ENCODE measurements at places on chromosomes 3 and 15.

DNA sequence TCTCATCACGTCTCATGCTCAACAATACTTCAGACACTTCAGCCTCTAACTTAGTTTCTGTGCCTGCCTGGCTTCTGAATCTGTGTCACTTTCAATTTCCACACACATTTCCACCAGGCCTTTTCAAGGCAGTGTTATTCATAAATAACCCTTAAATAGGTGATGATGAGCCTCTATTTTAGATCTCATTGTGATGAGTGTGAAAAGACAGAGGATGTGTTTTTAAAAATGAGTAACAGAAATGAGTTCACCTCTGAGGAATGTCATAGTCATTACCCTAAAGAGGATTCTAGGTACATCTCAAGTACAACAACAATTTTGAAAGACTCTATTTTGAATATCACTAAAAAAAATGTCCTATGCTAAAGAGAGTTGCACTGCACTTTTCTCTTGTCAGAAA is 64.6 kb downstream of the STAC start:
- no peak overlapping the region for H3K4me3 ChIP-seq
- H3K27me3 ChIP-seq = no peaks in the 10 kb centered on the region
- H3K27ac ChIP-seq = no peak overlapping the region
- DNase-seq = no peak
- H3K4me1 ChIP-seq = no peaks in the 10 kb centered on the region

GRCh38 chr15:41917767-41918430 is 24.0 kb upstream of the SPTBN5 start:
- peaks cover 22% of the 10 kb centered on the region for H3K36me3 ChIP-seq
- no peak for DNase-seq
- no peaks in the 10 kb centered on the region for H3K4me1 ChIP-seq

DNA sequence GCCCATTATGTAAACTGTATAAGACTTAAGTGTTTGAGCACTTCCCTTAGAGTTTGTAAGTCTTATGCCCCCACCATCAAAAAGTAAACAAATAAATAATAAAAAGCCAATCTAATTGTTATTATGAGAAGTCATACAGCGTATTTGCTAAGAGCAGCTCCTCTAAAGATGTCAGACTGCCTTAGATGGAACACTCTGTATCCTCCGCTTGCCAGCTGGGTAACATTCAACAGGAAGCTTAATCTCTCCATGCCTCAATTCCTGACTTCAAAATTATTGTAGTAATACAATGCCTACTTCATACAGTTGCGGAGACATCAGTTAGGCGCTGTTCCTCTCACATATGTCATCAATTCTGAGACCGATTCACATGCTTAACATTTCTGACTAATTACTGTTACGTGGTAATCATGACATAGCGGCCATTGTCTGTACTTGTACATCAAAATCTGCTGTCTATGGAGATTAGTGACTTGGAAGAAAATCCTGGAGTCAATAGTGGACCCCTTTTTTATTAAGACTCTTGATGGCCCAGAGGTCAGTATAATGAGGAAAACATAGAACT is 417.7 kb downstream of the LPP start:
- H3K4me3 ChIP-seq = no peak overlapping the region
- H3K27me3 ChIP-seq = no peaks in the 10 kb centered on the region

- no peaks in the 10 kb centered on the region for H3K4me1 ChIP-seq
- peaks cover 5% of the 10 kb centered on the region for H3K36me3 ChIP-seq
- no peak overlapping the region for H3K4me3 ChIP-seq
- DNase-seq = no peak
- no peak overlapping the region for H3K27ac ChIP-seq
- H3K27me3 ChIP-seq = no peaks in the 10 kb centered on the region
Observed at GRCh38 chr15:64622410-64623260, 152.8 kb downstream of the RBPMS2 start.

GRCh38 chr3:13014755-13015285 is 58.4 kb downstream of the IQSEC1 start:
- H3K4me1 ChIP-seq = peaks cover 6% of the 10 kb centered on the region
- H3K36me3 ChIP-seq = no peaks in the 10 kb centered on the region
- DNase-seq = no peak
- H3K4me3 ChIP-seq = no peak overlapping the region
- H3K27ac ChIP-seq = no peak overlapping the region

- no peak for DNase-seq
- H3K27me3 ChIP-seq = no peaks in the 10 kb centered on the region
- H3K27ac ChIP-seq = no peak overlapping the region
- no peak overlapping the region for H3K4me3 ChIP-seq
- no peaks in the 10 kb centered on the region for H3K4me1 ChIP-seq
Observed at GRCh38 chr3:171684221-171684620, 126.1 kb downstream of the PLD1 start.

DNA sequence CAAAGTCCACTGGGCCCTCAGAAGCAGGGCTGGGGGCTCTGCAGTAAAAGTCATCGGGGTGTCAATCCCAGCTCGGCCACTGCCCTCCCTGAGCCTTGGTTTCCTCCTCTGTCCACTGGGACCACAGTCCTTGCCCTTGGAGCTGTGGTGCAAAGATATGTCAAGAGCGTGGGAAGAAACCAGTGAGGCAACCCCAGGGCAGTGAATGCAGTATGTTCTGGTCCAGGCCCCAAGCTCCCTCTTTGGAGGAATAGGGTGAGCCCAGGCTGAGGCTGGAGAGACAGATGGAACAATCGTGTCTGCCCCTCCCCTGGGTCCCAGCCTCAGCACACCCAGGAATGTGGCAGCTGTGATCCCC is 779 bp downstream of the GRIP2 start:
- H3K4me1 ChIP-seq = peaks cover 4% of the 10 kb centered on the region
- no peaks in the 10 kb centered on the region for H3K36me3 ChIP-seq
- H3K4me3 ChIP-seq = no peak overlapping the region
- DNase-seq = no peak

DNA sequence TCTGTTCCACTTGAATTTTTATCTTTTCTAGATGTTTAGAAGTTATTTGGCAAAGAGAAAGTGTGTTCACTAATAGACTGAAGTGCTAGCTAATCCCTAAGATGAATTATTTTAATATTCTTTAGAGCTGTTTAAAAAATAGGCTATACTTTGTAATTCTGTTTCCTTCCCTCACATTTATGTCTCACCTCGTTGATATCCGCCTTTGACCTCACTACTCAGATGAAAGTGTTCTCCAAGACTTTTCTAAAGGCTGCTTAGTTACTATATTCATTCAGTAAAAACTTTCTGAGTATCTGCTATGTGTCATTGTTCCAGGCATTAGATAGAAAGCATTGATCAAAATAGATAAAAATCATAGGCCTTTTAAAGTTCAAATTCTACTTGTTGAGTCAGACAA is 38.3 kb downstream of the HMG20A start:
- H3K27ac ChIP-seq = no peak overlapping the region
- H3K4me1 ChIP-seq = no peaks in the 10 kb centered on the region
- peaks cover 5% of the 10 kb centered on the region for H3K36me3 ChIP-seq
- H3K27me3 ChIP-seq = no peaks in the 10 kb centered on the region
- no peak overlapping the region for H3K4me3 ChIP-seq

GRCh38 chr3:144265542-144266100 is 294.0 kb downstream of the DIPK2A start:
- no peaks in the 10 kb centered on the region for H3K27me3 ChIP-seq
- DNase-seq = no peak
- H3K36me3 ChIP-seq = no peaks in the 10 kb centered on the region
- H3K27ac ChIP-seq = no peak overlapping the region
- H3K4me1 ChIP-seq = no peaks in the 10 kb centered on the region
- no peak overlapping the region for H3K4me3 ChIP-seq

- H3K27ac ChIP-seq = no peak overlapping the region
- no peaks in the 10 kb centered on the region for H3K36me3 ChIP-seq
- no peak for DNase-seq
Observed at GRCh38 chr3:93969443-93969842, 4.3 kb downstream of the PROS1 start.

DNA sequence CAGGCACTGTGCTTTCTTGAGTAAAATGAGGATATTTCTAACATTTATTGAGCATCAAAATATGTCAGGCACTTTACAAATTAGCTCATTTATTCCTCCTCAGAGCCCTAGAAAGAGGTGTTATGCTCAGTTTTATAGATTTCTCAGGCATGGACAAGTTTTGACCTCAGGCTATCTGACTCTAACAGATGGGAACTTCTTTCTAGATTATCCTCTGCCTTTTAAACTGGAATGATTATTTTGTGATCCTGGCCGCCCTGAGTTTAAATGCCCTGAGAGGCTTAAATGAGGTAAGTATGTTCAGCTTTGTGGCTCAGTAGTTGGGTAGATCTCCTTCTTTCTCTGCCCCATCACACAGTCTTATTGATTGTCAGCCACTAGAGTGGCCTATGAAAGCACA is 32.3 kb upstream of the ATP1B3 start:
- H3K27me3 ChIP-seq = no peaks in the 10 kb centered on the region
- no peaks in the 10 kb centered on the region for H3K36me3 ChIP-seq
- DNase-seq = no peak

DNA sequence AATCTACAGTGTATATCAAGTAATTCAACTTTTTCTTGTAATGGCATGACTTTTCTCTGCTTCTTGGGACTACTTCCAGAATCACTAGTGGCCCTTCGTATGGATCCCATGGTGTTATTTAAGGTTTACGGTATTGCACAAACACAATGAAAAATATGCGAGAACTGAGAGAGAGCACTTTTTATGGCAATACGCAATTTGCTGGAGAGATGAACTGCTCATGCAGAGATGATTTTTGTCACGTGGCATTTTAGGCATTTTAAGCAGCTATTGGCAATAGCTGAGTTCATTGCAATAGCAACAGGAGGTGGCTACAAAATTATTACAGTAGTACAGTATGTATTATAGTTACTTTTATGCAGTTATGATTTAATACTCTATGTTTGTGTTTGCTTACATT is 294.0 kb downstream of the UBE2E2 start:
- H3K36me3 ChIP-seq = no peaks in the 10 kb centered on the region
- no peak overlapping the region for H3K4me3 ChIP-seq
- no peak for DNase-seq
- H3K4me1 ChIP-seq = no peaks in the 10 kb centered on the region
- no peak overlapping the region for H3K27ac ChIP-seq

GRCh38 chr3:142963516-142964448 is at the start of gene PAQR9:
Gene PAQR9, minus strand, starts transcription at chr3:142963674. Its CDS starts 338 bp downstream, at chr3:142963336.
- peak within 1 kb of the TSS; percentile 95 for H3K4me3 ChIP-seq
- DNase-seq = peak; percentile 66
- H3K4me1 ChIP-seq = no peaks in the 10 kb centered on the region
- H3K27me3 ChIP-seq = peaks cover 7% of the 10 kb centered on the region
- peaks cover 7% of the 10 kb centered on the region for H3K36me3 ChIP-seq
- H3K27ac ChIP-seq = no peak within 1 kb of the TSS

DNA sequence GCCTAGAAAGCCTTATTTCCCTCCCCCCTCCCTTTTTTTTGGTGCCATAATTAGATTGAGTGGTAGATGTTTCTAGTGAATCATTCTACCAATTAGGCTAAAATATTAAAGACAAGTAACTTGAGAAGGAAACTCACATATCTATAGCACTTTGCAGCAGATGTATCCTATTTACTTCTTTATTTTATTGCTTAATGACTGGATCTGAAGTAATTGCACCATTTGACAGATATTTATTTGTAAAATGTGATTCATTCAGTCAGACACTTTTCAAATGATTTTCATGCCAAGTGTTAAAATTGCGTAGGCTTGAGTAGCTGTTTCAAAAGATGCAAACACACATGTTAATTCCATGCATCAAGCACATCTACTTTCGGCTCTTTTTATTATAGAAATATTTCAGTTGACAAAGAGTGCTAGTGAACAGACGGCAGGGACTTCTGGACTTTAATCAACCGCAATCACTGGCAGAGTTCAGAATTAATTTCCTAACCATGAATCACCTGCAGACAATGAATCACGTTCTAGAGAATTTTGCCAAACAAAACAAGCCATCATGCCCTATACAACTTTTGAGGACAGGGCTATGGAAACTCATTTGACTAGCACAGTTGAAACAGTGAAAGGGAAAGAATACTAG is 636.8 kb downstream of the MECOM start:
- H3K36me3 ChIP-seq = no peaks in the 10 kb centered on the region
- DNase-seq = no peak

DNA sequence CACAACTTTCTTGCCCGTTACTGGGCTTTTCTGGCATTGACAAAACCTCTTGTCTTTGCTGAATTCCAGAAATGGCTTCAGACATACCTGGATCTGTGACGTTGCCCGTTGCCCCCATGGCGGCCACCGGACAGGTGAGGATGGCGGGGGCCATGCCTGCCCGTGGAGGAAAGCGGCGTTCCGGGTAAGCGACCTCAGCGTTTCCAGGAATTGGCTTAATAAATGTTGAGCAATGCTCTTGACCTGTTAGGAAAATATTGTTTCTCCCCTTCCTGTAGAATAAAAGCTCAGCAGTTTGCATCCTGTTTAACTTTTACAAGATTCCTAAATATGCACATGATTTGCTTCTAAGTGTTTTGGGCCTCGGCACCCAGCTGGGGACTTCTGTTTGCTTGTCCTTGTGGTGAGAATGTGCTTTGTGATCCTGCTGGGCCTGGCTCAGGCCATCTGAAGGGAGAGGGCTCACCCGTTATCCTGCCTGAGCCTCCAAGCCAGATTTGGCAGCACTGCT is 46.7 kb downstream of the ARNT2 start:
- H3K36me3 ChIP-seq = peaks cover 2% of the 10 kb centered on the region
- peak; percentile 48 for DNase-seq
- peaks cover 9% of the 10 kb centered on the region for H3K4me1 ChIP-seq
- H3K27me3 ChIP-seq = 0 out of 2 replicates have a peak, but pooled peaks cover 2% of the 10 kb centered on the region
- no peak overlapping the region for H3K4me3 ChIP-seq
- no peak overlapping the region for H3K27ac ChIP-seq

DNA sequence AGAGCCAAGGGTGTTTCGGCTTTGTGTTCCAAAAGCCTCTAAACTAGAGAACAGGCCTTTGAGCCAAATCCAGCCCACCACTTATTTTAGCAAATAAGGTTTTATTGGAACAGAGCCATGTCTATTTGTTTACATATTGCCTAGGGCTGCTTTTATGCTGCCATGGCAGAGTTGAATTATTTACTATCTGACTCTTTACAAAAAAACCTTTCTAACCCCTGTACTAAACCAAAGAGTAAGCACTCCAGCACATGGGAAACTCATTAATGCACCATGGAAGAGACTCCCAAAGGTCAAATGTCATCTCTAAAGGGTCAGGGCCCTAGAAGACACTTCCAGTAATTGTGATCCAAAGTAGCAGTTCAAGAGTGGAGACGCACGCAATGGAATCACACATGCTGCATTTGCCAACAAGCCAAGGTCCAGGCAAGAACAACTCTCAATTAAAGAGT is 22.3 kb downstream of the OSBPL10 start:
- H3K4me1 ChIP-seq = peaks cover 9% of the 10 kb centered on the region
- peak overlapping the region; percentile 79 for H3K4me3 ChIP-seq
- H3K27ac ChIP-seq = peak overlapping the region; percentile 94
- DNase-seq = no peak
- H3K36me3 ChIP-seq = peaks cover 27% of the 10 kb centered on the region
- H3K27me3 ChIP-seq = no peaks in the 10 kb centered on the region

All from H9 (cell line).